Stimulated activated CD8-positive, alpha-beta memory T cell treated with anti-CD3 and anti-CD28 coated beads, Interleukin-4, amount 100 ng/mL, for 4 hours (primary cell): ENCODE measurements at places on chromosomes 16 and 17.
A peak's percentile ranks its signal among the peaks of the same experiment; 100 is the strongest.

- DNase-seq: no peak
These were observed 26.6 kb downstream of the GSE1 start for GRCh38 chr16:85639529-85640253.

- DNase-seq: peak; percentile 26
These were observed at the start of gene SP6 for GRCh38 chr17:47850692-47851573. SP6 (minus strand) TSS chr17:47851163; CDS start chr17:47848429, 2,734 bp downstream.

DNA sequence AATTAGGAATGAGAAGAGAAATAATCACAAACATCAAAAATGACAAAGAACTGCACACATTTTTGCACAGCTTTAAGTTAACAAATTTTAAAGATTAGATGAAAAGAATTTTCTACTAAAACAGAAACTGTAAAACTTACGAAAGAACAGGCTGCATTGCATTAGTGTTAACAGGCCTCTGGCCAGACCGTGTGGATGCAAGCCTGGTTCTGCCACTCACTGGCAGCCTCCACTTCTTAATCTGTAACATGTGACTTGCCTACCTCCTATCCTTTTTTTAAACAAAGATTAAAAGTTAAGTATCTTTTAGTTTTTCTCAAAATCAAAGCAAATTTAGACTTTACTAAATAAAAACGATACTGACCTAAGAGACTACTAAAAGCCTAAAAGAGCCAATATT lies 37.5 kb downstream of the CREBBP start:
- no peak for DNase-seq

DNA sequence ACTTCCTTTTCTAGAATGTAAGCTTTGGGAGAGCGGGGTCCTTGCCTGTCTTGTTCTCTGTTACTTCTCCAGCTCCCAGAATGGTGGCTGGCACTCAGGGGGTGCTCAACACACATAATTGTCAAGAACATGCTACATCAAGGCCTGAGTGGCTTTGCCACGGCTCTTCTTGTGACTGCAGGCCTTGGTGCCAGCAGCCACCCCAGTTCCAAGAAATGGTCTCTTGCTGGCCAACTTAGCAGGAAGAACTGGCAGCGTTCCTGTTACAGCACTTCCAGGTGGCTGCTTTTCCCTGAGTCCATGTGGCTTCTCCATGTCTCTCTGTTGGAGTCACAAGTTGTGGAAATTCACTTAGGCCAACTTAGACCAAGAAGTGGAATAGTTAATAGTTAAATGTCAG lies 36.1 kb downstream of the PRKCB start:
- DNase-seq: no peak

DNA sequence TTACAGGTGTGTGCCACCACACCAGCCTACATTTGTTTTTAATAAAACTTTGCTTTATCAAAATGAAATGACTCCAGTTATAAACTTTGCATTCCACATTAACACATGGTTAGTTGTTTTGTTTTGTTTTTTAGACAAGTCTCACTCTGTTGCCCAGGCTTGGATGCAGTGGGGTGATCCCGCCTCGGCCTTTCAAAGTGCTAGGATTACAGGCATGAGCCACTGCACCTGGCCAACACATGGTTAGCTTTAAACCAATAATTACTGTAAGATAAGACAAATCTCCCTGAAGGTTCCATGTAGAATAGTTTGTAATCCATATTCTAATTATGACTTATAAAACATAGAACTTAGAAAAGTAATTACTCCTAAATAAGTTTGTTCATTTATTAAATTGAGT lies 89.8 kb upstream of the MED13 start:
- no peak for DNase-seq

DNA sequence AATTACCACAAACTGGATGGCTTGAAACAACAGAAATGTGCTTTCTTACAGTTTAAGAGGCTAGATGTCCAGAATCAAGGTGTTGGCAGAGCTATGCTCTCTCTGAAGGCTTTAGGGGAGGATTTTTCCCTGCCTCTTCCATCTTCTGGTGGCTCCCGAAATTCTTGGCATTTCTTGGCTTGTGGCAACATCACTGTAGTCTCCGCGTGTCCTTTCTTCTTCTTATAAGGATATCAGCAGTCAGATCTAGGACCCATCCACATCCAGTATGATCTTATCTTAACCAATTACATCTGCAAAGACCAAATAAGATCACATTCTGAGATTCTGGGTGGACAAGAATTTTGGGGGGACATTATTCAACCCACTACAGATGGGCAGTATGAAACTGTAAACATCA lies 119.2 kb upstream of the PMFBP1 start:
- no peak for DNase-seq

- no peak for DNase-seq
These were observed 141.8 kb downstream of the XYLT1 start for GRCh38 chr16:17328932-17329331.

GRCh38 chr16:57156351-57156703 lies 29.5 kb downstream of the PSME3IP1 start:
- no peak for DNase-seq

- DNase-seq: no peak
These were observed 14.2 kb upstream of the MSI2 start for GRCh38 chr17:57242148-57242547.

DNA sequence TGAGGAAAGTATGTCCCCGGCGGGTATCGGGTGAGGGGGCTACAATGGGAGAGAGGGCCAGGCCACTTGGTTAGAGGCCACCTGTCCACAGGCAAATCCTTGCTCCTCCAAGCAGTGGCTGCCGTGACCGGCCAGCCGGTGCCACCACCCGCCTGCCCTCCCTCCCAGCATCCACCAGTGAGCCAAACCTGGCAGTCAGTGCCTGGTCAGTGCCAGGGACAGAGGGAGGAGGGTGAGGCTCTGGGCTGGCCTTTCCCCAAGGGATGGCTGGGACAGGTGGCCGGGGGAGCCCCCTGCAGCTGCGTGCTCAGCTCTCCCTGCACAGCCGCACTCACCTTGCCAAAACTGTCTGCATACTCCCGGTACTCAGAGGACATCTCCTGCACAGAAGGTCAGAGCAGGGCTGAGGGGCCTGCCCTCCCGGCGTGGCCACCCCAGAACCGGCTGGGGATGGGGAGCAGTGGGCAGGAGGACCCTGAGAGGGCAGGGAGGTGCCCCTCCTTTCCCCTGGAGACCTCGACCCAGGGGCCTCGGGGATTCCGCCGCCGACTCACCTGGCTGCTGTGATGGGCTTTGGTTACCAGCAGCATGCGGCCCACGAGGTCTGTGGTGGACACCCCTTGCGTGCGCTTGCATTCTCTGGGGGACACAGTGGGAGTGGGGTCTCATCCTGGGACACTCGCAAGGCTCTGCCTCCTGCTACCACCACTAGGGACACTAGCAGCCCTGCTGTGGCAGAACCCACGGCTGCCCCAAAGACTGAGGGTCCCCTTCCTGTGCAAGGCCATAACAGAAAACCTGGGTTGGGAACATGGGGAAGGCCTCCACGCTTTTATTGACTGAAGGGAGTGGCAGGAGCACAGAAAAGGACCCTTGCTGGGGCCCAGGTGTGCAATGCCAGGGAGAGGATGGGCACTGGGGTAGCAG lies 3.7 kb downstream of the PCYT2 start:
- DNase-seq: no peak

GRCh38 chr16:17921357-17921978 lies 415.1 kb downstream of the NPIPA8 start:
- no peak for DNase-seq

GRCh38 chr17:77451245-77451893 lies 310.6 kb downstream of the SEC14L1 start:
- no peak for DNase-seq

GRCh38 chr17:33806631-33807030 lies 448.5 kb upstream of the CCL2 start:
- DNase-seq: no peak

DNA sequence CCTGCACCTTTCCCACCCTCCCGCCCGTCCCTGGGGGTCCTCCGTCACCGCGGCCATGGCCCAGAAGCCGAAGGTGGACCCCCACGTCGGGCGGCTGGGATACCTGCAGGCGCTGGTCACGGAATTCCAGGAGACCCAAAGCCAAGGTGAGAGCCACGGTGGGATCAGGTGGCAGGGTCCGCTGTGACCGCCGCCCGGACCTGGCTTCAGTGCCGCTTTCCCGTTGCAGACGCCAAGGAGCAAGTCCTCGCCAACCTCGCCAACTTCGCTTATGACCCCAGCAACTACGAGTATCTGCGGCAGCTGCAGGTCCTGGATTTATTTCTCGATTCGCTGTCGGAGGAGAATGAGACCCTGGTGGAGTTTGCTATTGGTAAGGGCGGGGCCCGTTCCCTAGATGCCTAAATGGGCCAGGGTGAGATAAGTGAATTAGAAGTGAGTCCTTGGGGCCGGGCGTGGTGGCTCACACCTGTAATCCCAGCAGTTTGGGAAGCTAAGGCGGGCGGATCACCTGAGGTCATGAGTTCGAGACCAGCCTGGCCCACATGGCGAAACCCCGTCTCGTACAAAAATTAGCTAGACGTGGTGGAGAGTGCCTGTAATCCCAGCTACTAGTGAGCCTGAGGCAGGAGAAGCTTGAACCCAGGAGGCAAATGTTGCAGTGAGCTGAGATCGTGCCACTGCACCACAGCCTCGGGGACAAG lies 617 bp downstream of the ARMC7 start:
- no peak for DNase-seq

GRCh38 chr16:56258508-56259424 lies 67.5 kb downstream of the GNAO1 start:
- no peak for DNase-seq

- no peak for DNase-seq
These were observed 47.7 kb downstream of the CMIP start for GRCh38 chr16:81492311-81492761.

DNA sequence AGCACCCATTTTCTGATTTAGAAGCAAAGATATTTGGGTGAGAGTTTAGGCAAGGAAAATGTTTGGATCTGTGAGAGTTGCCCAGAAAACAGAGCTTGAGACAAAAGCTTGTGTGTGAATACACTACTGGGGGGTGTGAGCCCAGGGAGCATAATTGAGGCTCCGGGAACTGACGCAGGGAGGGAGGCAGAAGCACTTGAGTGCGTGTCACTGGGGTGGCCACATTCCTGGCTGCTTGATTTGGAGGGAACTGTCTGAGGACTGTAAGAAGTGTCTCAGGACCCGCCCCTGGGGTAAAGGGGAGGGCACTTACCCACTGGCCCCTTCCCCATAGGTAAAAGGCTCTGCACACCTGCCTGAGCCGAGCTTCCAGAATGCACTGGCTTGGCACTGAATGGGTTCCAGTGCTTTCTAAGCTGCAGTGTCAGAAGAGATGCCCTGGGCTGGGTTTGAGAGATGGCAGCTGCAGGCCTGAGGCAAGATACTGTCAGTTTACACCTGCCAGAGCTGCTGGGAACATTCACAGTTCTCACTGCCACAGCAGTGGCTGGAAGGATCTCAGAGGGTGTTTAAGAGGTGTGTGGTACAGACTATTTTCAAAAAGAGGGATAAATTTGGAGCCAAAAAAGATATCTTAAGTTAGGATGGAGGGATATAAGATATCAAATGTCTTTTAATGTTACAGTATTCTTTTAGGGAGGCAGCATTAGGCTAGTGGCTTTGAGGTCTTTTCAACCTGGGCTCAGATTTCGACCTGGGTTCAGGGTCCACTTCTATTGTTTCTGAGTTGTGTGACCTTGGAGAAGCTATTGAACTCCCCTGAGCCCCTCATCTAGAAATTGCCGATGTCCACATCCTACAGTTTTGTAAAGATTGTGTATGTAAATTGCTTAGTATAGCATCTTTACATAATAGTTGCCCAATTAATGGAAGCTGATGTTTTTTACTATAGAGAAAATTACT lies 6.9 kb upstream of the TEX2 start:
- DNase-seq: no peak

DNA sequence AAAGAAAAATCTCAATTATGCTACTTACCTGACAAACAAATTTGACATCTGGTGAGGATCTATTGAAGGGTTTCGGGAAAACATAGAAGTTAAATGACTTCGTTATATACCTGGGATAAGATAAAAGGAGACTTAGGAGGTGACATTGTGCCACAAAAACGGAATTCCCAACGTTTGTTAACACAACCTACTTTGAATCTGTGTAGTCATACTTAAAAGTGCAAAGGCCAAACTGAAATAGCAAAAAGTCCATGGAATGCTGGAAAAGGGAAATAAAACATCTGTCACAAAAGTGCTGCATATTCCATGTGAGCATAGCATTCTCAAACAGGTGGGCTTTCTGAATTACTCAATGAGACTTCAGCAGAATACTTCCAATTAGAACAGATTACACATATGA lies 3.0 kb downstream of the PARN start:
- DNase-seq: no peak

DNA sequence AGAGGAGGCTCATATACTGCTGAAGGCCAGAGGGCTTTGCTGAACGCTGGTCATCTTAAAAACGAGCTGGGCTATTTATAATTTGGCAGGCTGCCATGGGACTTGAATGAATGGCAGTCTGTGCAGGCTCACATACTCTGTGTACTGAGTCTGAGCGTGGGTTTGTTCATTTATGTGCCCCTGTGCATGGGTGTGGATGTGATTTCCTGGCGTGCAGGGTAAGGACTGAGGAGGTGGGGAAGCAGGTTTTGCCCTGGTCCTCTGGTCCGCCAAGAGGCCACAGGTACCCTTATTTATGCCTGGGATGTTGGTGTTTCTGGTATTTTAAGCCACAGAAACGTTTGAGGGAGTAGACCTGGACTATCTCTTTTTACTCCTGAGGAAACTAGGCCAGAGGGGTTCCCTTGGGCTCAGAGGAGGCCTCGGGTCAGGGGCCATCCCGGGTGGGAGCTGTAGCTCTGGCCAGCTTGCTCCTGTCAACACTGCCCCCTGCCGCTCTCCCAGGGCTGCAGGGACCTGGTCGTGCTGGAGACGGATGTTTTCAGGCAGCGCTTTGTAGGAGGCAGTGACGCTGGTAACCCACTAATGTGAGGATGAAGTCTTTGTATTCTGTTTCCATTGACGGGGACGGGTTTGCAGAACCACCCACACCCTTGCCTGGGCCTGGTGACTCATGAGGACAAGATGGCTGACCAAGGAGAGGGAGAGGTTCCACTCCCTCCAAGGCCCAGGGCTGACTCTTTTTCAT lies 184.4 kb downstream of the MSI2 start:
- peak; percentile 63 for DNase-seq

DNA sequence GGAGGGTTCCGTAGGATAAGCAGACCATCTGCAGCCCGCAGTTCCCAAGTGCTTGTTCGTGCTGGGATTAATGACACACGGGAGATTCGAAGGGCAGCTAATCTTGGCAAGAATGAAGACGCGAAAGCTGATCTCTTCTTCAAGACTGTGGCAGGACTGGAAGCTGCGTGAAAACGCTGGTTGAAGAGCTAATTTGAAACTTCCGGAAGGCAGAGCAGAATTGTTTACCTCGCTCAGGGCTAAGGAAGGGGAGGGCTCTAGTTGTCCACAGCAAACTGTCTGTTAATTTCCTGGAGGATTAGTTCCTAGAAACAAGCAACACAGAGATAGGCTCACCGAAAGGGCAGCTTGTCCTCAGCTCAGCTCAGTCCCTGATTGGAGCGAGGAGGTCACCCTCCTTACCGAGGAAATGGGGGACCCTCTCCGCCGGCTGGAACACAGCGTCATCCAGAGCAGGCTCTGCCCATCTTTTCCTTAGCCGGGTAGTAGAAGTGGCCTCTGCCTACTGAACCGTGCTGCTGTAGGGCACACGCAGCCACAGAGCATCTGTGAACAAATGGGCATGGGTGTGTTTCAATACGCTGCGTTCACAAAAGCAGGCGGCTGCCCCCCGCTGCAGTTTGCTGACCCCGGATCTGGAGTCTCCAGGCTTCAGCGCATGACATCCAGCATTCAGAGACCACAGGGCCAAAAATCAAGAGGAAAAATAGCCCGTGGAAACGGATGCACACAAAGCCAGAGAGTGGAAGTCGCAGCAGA lies 16.7 kb upstream of the BAIAP2 start:
- DNase-seq: no peak
